ENCODE measurements at places on chromosomes 6 and 20.

GRCh38 chr6:148416330-148416965 lies 73.8 kb downstream of the SASH1 start:
- no peak for DNase-seq

DNA sequence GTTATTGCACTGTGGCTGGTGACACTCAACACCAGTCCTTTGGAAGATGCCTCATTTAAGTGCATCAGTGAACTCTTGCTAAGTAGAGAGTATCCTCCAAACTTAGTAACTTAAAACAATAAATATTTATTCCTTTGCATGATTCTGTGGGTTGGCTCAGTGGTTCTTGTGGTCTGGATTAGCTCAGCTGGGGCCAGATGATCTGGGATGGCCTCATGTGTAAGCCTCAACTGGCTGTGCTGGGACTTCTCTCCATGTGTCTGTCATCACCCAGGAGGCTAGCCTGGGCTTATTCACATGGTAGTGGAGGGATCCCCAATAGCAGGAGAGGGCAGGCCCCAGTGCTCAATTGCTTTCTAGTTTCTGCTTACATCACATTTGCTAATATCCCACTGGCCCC lies 8.3 kb downstream of the LRRN4 start:
- DNase-seq: peak; percentile 46

GRCh38 chr6:169005166-169005565 lies 248.5 kb downstream of the THBS2 start:
- no peak for DNase-seq

DNA sequence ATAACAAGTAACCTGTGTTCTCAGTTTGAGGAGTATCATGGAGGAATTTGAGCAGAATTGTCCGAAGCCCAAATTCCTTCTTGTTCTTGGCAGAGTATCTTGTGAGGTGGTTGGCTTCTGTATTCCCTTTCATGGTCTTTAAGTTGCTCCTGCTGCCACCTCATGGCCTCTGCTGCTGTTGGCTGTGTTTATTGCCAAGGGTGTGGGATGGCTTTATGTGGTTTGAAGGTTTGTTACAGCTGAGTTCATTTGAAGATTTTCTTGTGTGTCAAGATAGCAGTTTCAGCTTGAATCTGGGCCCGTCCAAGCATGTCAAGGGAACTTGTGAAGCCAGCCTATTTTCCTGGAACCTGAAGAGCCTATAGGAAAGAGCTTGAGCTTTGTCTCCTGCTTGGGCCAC lies 20.2 kb upstream of the TTK start:
- DNase-seq: peak; percentile 7

GRCh38 chr6:83884523-83884922 lies 25.0 kb downstream of the CYB5R4 start:
- DNase-seq: peak; percentile 70

- no peak for DNase-seq
Measured at GRCh38 chr6:99192561-99192960, 156.9 kb downstream of the FAXC start.

- peak; percentile 83 for DNase-seq
Measured at GRCh38 chr20:41631826-41632225, 13.6 kb upstream of the CHD6 start.

DNA sequence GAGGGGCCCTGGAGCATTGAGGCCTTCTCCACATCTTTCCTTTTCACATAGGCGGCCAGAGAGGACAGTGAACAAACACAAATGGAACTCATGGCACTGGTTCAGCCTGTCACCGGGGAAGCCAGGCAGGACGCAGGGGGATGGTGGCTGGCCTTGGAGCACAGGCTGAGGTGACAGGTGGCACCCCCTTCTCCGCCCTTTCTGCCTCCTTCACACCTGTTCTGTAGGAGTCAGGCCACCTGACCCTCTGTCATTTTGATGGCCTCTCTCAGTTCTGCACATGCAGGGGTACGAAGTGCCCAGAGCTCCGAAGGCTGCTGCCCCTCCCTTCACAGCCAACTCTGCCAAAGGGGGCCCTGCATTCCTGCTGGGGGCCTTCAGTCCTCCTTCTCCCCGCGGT lies 60.8 kb downstream of the CD40 start:
- DNase-seq: no peak

DNA sequence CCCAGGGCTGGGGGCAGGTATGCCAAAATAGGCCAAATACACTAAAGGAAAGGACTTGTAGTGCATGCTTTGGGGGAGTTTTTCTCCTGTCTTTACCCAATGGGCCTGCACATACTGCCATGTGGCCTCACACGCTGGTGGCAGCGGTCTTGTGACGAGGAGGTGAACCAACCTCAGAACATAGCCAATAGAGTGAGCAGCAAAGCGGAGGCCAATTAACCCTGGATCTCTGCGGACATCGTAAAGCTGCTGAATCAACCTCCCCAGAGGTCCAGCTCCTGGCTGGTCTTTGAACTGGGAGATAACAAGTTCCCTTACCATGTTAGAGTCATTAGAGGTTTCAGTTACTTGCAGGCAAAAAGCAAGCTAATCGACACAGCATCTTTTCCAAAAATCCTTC lies 280.1 kb downstream of the PREX1 start:
- DNase-seq: no peak

DNA sequence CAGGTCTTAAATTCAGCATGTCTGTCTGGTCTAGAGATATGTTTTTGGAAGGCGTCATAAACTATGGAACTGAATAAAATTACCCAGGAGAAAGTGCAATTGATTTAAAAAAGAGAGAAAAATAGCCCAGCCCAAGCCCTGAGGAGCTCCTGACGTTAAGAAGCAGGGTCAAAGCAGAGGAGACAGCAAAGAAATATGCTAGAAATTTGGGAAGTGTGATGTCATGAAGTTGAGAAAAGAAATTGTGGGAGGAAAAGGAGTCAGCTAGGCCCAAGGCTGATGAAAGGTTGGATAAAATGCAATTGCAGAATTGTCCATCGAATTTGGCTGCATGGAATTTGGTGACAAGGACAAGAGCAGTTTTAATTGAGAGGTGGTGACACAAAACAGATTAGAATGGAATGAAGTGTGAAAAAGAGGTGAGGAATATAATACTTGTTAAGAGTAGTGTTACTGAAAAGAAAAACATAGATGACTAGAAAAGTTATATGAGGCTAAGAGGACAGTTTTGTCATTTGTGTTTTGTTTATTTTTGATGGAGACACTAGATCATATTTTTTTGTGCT lies 381.6 kb downstream of the LAMA2 start:
- peak; percentile 51 for DNase-seq

- no peak for DNase-seq
Measured at GRCh38 chr6:154086510-154086909, 47.5 kb downstream of the OPRM1 start.

DNA sequence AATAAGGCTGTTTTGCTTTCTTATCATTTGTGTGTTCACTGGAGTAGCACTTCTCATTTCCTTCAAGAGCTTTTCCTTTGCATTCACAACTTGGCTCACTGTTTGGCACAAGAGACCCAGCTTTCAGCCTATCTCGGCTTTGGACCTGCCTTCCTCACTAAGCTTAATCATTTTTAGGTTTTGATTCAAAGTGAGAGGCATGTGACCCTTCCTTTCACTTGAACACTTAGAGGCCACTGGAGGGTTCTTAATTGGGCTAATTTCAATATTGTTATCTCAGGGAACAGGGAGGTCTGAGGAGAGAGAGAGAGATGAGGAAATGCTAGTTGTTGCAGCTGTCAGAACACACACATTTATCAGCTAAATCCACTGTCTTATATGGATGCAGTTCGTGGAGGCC lies 82.9 kb upstream of the SCAF8 start:
- DNase-seq: no peak

GRCh38 chr6:12479881-12480280 lies 189.7 kb downstream of the EDN1 start:
- peak; percentile 23 for DNase-seq

Measured in GM23248 (cell line).